ENCODE measurements at places on chromosomes 6 and 20.

DNA sequence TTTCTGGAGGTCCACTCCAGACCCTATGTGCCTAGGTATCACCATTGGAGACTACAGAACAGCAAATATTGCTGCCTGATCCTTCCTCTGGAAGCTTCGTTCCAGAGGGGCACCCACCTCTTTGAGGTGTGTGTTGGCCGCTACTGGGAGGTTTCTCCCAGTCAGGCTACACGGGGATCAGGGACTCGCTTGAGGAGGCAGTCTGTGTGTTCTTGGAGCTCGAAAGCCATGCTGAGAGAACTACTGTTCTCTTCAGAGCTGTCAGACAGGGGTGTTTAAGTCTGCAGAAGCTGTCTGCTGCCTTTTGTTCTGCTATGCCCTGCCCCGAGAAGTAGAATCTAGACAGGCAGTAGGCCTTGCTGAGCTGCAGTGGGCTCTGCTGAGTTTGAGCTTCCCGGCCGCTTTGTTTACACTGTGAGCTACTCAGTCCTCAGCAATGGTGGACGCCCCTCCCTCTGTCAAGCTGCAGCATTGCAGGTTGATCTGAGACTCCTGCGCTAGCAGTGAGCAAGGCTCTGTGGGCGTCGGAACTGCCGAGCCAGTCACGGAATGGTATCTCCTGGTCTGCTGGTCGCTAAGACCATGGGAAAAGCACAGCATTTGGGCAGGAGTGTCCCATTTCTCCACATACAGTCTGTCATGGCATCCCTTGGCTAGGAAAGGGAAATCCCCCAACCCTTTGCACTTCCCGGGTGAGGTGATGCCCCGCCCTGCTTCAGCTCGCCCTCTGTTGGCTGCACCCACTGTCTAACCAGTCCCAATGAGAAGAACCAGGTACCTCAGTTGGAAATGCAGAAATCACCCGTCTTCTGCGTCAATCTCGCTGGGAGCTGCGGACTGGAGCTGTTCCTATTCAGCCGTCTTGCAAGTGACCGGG, 32.5 kb upstream of the ASCC3 start:
- DNase-seq: no peak

DNA sequence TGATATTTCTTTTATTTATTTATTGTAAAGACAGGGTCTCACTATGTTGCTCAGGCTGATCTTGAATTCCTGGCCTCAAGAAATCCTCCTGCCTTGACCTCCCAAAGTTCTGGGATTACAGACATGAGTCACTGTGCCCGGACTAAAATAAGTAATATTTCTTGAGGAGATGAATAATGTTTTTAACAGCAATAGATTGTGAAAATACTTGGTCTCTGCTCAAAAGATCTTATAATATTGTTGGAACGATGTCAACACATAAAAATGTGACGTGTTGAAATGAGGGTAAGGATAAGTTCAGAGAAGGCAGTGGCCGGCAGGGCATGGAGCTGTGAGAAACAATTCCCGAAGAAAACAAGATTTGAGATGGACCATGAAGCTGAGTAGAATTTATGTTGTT, 178.7 kb downstream of the GJA1 start:
- peak; percentile 82 for DNase-seq

GRCh38 chr6:5785249-5785648, 221.5 kb downstream of the NRN1 start:
- DNase-seq: no peak

- DNase-seq: no peak
These were observed 14.7 kb downstream of the KCNQ2 start for GRCh38 chr20:63457737-63458136.

- peak; percentile 61 for DNase-seq
These were observed 85.8 kb upstream of the AHI1 start for GRCh38 chr6:135583256-135583761.

DNA sequence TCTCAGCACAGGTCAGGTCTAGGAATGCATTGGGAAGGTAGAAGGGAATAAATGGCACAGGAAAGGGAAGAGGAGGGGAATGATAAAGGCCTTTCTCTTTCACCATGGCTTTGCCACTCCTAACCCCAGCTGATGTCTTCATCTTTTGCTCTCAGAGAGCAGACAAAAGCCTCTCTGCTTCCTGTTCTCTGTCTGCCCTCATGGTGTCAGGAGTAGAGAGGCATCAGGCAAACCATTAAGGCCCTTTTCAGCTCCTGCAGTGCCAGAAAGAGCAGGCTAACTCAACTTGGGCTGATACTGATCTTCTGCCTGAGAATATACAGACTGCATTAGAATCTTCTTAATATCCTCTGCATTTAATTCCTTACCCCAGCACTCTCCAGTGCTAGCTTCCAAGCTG, 48.0 kb upstream of the STXBP5 start:
- no peak for DNase-seq

DNA sequence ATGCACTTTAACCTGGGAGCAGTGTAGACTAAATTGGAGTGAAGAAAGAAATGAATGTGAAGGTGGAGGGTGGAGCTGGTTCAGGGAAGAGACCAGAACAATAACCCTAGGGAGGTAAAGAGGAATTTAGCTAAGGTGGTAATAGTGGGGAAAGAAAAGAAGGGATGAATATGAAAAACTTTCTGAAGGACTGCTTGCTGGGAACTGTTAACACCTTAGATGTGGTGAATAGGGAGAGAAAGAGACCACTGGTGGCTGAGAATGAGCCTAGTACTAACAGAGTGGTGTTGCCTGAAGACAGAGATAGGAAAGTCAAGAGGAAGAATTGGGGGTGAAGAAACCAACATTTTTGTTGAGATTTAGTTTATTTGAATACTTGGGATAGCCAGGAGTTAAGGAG, 78.4 kb upstream of the HS3ST5 start:
- DNase-seq: no peak

GRCh38 chr6:83096791-83097190, 29.3 kb downstream of the DOP1A start:
- DNase-seq: no peak

GRCh38 chr6:43723737-43724295, 36.2 kb upstream of the MRPS18A start:
- no peak for DNase-seq

DNA sequence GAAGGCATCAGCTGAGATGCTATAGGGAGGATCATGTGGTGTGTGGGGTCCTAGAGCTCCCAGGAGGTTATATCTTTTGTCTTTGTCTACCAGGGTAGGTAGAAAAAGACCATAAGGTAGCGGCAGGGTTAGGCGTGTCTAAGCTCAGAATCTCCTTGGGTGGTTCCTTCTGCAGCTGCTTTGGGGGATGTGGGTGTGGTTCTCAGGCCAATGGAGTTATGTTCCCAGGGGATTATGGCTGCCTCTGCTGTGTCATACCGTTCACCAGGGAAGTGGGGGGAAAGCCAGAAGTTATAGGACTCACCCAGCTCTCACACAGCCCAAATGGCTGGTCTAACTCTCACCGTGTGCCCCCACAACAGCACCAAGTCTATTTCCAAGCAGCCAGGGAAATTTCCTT, 107.4 kb upstream of the ADGRB3 start:
- DNase-seq: no peak

GRCh38 chr6:11865680-11866300, 87.2 kb upstream of the ADTRP start:
- DNase-seq: no peak

GRCh38 chr20:8067082-8067481, 47.5 kb upstream of the TMX4 start:
- DNase-seq: no peak

DNA sequence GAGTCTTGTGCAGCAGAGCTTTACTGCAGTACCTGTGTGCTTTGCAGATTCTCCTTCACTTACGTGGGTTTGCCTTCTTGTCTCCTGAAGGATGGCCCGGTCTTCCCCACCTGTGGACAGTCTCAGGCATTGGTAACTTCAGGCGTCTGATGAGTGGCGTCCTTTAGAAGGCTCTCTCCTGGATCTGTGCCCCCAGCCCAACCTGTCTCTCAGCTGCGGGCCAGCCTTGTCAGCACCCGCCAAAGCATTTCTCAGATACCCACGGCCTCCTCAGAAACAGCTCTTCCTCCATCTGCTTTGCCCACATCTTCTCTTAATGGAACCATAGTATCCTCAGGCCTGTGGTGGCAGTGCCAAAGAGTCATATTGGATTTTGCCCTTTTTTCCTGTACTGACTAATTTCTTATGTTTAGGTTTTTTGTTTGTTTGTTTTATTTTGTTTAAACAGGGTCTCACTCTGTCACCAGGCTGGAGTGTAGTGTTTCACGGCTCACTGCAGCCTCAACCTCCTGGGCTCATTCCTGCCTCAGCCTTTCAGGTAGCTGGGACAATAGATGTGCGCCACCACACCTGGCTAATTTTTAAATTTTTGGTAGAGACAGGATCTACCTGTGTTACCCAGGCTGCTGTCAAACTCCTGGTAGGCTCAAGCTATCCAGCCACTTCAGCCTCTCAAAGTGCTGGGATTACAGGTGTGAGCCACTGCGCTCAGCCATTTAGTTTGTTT, 96.6 kb downstream of the ARID1B start:
- no peak for DNase-seq

GRCh38 chr6:26140967-26141294, 53.7 kb downstream of the HFE start:
- no peak for DNase-seq

GRCh38 chr20:59645761-59646171, 41.4 kb downstream of the PHACTR3 start:
- DNase-seq: no peak

DNA sequence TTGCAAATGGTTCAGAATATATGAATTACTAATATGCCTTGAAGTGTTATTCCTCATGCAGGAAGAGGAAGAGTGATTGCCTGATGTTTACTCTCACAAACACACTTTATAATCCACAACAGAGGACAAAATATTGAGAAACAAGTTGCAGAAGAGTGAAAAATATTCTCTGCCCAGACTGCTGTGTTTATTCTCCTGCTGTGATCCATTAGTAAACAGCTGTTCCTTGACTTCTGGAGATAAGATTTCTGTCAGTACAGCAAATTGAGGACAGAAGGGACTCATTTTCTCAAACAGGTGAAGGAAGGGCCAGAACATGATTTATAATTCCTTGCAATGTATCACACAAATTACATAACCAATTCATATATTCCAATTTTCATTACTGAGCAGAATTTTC, 148.0 kb downstream of the EPM2A start:
- no peak for DNase-seq

DNA sequence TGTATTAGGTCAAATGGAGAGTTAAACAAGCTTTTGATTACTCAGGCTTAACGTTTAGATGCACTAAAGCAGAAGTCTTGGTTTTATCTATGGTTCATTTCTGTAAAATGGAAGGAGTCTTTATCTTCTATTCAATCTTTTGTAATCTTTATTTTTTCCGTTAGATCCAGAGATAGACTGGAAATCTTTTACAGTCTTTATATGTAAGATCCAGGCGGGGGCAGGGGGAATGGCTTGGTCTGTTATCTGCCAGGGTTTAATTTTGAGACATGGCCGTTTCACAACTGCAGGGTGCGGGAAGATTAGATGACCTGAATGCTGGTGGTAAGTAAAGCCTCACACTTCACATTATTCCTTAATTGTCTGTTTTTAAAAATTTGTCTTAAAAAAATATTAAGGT, 3.7 kb downstream of the AKAP12 start:
- DNase-seq: no peak

DNA sequence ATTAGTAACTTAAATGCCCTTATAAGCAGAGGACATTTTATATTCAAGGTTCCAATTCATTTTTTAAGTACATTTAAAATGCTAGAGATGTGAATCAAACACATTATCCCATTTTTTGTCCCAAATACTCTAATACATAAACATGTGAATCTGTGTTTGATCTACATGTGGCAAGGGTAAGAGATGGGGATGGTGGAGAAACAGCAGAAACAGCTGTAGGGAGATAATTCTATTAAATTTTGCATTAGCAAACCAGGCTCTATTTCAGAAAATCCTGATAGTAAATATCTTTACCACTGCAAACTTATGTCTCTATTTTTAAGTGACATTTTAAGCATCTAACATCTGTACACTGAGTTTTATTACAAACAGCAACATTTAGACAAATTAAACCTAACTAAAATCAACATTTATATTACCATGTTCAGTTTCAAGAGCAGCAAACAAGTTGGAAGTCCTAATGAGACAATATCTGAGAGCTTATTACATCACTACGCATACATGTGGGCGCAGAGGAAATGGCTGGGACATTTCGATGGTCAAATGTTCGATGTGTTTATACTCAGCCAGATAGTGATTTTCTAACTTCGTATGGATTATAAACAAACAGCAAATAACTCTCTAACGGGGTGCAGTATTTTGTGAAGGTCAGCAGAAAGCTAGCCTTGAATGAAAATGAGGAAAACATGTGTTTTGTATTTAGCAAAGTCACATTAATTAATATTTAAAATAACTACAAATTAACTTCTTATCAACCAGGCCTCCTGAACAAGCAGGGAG, 165.1 kb downstream of the GJA1 start:
- no peak for DNase-seq

GRCh38 chr20:23200413-23200812, 114.3 kb upstream of the CD93 start:
- DNase-seq: no peak

GRCh38 chr6:84539122-84539856, 225.1 kb downstream of the TBX18 start:
- no peak for DNase-seq

GRCh38 chr6:52536424-52536916, 40.4 kb downstream of the TRAM2 start:
- DNase-seq: no peak

GRCh38 chr6:82017288-82017687, 230.3 kb downstream of the IBTK start:
- peak; percentile 97 for DNase-seq

- DNase-seq: no peak
These were observed 98.5 kb downstream of the QKI start for GRCh38 chr6:163513003-163513402.

DNA sequence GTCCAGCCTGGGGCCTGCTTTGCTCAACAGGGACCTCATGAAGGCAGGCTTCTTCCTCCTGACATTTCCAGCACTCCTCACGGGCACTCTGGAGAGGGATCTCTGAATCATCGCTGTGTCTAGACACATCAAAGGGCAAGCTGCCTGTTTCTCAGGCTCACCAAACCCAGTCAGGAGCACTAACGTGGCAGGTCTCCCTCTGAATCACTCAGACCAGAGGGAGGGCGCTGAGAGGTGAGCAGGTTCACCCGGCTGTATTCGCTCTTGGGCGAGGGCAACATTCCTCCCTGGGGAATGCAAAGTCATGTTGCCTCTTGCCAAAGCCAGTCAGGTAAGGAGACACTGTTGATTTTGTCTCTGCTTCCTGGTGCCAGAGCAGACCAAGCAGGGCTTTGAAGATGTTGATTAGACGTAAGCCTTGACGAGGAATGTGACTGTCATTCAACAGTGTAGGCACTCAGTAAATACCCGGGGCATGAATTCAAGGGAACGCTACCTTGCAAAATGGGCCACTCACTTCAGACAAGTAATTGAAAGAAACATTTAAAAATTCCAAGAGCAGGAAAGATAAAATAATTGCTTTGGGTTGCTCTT, 50.1 kb downstream of the CYP24A1 start:
- DNase-seq: peak; percentile 86

- DNase-seq: no peak
These were observed 241.9 kb upstream of the STXBP5 start for GRCh38 chr6:146962329-146962728.

- DNase-seq: no peak
These were observed 5.4 kb downstream of the EYA2 start for GRCh38 chr20:46900086-46900485.

Measured in stromal cell of bone marrow (primary cell).